Activated naive CD4-positive, alpha-beta T cell (primary cell): ENCODE measurements at places on chromosomes 13 and 19.

- no peak for DNase-seq
Measured at GRCh38 chr13:77118134-77118533, 91.2 kb upstream of the FBXL3 start.

DNA sequence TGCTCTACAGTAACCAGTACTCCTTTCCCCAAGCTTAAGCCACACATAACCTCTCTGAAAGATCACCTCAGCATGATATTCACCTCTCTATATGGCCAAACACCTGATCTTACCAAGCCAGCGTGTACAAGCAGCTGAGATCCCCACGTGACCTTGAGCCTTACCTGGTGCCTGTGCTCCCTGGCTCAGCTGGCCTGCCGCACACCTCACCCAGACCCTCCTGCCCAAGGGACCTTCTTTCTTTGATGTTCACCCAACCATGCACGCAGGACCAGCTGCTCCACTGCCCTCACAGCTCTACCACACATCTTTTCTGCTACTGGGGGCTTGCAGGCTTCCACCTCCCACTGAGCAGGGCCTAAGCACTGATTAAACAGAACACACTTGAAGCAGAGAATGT lies 9.0 kb downstream of the DHRS12 start:
- no peak for DNase-seq

DNA sequence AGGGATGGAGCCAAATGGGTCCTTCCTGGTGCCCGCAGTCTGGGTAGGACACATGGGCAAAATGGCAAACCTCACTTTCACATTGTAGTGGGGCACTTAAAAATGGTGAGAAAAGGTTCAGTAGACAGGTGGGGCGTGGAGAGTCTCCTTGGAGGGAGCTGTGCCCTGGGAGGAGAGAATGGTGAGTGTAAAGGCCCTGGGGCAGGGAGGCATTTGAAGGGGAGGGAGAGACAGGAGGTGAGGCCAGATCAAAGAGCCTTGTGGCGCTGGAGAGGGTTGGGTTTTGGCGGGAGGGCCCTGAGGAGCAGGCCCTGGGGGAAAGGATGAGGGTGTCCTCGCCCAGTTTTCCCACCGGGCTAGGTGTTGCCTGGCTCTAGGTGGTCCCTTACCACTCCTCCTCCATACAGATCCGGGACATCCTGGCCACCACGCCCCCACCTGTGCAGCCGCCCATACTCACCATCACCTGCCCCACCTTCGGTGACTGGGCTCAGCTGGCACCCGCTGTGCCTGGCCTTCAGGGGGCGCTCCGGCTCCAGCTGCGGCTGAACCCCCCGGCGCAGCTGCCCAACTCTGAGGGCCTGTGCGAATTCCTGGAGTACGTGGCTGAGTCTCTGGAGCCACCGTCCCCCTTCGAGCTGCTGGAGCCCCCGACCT lies 6.3 kb downstream of the MAP1S start:
- DNase-seq = no peak

DNA sequence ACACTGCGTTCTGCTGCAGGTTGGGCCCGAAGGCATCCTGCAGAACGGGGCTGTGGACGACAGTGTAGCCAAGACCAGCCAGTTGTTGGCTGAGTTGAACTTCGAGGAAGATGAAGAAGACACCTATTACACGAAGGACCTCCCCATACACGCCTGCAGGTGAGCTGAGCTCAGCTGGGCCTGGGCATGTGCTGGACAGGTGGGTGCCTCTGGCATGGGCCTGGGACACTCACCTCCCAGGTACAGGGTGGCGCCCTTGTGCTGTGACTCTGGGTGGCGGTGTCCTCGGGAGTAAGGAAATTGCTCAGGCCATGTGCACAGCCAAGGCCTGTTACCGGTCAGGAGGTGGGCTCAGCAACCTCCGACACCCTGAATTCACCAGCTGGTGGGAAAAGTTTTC lies 14.2 kb downstream of the UPF1 start:
- no peak for DNase-seq

GRCh38 chr19:44813841-44814470 lies 5.1 kb downstream of the BCAM start:
- DNase-seq = no peak
